ENCODE measurements at places on chromosomes 7 and 10.
A peak's percentile ranks its signal among the peaks of the same experiment; 100 is the strongest.

DNA sequence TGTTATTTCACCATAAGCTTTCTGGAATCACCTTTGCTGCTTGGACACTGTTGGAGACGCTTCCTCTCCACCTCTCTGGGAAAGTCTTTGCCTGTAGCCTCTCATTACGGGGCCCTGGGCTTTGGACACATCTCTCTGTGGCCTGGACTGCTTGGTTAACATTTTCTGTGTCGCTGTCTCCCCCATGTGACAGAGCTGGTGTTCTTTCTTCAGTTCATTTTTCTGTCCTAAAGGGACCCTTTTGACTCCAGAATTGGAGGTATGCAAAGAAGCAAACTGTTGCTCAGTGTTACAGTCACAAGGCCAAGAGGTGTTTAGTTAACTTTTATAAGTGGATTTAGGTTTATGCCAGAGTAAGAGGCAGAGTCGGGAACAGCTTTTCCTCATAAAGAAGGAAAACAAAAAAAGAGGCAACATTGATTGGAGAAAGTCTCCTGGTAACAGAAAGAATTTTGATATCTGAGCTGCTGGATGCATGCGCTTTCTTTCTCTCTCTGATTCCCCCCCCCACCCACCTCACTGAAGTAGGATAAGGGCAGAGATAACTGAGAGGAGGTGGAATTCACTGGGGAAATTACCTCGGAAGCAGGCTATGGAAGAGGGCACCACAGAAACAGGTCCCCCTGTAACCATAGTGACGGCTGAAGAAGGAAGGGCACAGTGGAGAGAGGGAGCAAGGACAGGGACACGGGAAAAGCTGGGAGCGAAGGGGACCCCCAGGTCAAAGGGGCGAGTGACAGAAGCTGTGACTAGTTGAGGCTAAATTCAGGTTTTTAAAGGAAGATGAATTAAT is 57.8 kb downstream of the LGI1 start:
- no peak for DNase-seq

GRCh38 chr7:97016381-97017191 is 8.0 kb downstream of the DLX5 start:
- no peak for DNase-seq

DNA sequence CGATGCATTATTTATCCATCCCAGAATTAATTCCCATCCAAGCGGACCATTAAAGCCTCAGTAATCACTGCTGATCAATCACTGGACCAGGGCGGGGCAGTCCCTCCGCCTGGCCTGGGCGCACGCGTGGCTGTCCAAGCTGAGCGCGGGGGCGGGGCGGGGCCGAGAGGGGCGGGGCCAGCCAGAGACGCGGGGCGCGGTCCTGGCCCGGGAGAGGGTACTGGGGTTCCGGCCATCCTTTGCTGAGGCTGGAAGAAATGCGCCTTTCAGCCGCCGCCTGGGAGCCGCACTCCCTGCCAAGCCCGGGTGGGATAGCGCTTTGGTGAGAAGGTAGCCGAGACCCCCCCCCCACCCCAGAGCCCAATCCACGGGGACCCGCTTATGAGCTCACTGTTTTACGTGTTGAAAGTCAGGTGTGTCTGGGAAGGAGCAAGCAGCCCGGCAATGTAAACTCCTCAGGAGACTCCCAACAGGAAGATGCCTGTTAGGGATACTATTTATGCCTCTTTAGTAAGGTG is at the start of gene ARHGAP22:
TSS of gene ARHGAP22 (minus strand) at position 83 of the 518 bp plus-strand sequence. CDS start 277 bp downstream, outside the sequence.
- DNase-seq: no peak

GRCh38 chr7:115822380-115822779 is 208.2 kb downstream of the TFEC start:
- no peak for DNase-seq

GRCh38 chr10:103396789-103397087 is 312 bp downstream of the PDCD11 start:
- no peak for DNase-seq

DNA sequence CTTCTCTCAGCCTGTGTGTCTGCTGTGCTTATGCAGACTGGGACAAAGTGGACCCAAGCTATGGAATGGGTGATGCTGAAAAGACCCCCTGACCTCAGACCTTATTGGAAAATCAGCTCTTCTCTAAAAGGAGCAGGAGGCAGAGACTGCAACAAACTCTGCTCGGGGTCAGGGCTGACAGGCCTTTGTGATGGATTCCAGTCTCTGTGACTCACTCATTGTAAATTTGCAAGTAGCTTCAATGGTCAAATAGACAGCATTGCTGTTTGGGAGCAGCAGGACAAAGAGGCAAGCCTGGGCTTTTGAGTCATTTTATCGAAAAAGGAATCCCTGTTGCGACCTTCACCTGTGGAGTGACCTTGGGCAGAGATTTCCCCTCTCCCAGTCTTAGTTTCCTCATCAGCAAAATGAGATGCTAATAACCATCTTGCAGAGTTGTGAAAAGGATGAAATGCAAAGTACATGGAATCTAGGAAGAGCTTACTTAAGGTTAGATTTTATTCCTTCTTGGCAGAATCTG is 26.1 kb upstream of the GPR26 start:
- no peak for DNase-seq

DNA sequence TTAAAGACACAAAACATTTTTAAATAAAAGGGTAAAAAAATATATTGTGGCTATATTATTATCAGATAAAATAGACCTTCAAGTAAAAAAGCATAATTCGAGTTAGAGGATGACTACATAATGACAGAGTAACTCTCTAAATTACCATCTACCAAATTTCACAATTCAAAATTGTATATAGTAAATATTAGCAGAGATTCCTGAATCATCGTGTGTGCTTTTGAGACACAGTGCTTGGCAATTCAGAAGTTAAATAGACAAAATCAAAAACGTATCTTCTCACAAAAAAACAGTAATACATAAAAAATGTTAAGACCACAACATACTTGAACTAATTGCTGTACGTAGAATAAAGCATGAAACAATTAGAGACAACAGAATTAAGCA is 110.4 kb downstream of the AHR start:
- DNase-seq: no peak

GRCh38 chr7:74030861-74031260 is 2.9 kb downstream of the ELN start:
- no peak for DNase-seq

DNA sequence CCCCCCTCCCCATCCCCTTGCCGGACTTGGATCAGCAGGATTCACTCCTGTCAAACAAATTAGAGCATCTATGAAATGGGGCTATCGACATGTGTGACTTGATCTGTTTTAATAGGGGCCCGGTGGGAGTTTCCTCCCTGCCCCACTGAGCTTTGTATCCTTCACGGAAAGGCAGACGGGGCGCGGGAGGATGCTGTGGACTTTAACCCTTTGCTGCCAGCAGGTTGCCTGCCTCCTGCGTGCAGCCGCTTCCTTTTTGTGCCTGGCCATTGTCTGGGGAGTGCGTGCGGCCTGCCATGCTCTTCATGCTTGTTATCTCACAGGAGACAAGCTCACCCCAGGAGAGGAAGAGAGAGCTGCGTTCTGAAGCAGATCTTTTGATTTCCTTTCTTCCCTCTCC is 512.8 kb upstream of the GALNT17 start:
- DNase-seq: no peak

- no peak for DNase-seq
These were observed 303.3 kb upstream of the CDC14C start for GRCh38 chr7:48621076-48621475.

GRCh38 chr10:7872041-7872442 is 53.7 kb downstream of the TAF3 start:
- no peak for DNase-seq

DNA sequence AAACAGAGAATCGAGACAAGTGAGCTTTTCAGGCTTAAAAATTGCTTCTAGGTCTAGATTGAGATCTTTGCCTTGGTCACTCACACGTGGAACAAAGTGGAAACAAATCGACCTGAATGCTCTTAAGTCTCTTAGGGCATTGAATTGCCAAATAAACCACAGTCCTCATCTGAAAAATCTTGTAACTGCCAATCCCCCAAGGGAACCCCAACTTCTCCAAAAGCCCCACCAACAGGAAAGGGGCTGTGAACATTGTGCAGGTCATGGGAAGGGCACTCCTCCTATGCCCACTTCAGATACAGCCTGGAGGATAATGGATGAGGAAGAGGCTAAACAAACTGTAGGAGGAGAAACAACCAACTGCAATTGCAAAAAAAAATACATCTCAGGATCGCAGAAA is 91.3 kb downstream of the DGKI start:
- no peak for DNase-seq

DNA sequence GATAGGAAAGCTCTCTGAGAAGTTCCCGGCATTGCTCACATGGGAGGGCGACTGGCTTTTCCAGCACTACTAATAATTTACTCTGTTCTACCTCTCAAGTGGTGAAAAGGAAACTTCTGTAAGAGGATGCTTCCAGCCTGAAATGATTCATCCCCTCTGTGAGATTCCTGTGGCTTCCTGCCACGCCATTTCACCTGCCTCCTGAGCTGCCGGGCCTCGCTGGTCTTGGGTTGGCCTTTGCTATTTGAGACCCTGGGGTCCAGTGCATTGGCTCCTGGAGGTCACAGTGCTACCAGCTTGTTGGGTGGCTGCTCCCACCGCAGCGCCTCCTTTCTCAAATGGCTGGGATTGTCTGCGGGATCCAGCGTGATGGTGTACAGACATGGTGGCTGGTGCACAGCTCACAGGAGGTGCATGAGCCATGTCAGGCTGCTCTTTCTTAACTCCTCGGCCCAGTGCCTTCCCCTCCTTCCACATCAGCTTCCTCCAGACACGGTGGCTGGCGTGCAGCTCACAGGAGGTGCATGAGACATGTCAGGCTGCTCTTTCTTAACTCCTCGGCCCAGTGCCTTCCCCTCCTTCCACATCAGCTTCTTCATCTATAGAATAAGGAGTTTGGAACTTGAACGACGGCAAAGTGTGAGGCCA is 42.9 kb upstream of the PCBD1 start:
- no peak for DNase-seq

DNA sequence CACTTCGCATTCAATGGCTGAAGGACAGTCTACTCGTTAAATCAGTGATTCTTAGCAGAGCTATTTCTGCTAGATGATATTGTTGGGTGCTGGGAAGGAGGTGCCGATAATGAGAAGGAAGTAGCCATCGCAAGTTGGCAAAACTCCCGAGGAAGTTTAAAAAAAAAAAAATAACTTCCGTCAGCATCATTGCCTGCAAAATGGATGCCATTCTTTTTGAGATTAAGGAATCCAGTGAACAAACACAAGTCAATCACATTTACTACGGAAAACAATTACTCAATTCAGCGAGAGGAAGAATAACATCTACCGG is 74.4 kb upstream of the SFMBT2 start:
- no peak for DNase-seq

- DNase-seq: no peak
These were observed 70.8 kb downstream of the GRK5 start for GRCh38 chr10:119278126-119278709.

- DNase-seq: peak; percentile 85
These were observed 9.8 kb downstream of the SAP25 start for GRCh38 chr7:100563809-100564400.

- no peak for DNase-seq
These were observed 33.0 kb downstream of the OAT start for GRCh38 chr10:124385627-124386185.

DNA sequence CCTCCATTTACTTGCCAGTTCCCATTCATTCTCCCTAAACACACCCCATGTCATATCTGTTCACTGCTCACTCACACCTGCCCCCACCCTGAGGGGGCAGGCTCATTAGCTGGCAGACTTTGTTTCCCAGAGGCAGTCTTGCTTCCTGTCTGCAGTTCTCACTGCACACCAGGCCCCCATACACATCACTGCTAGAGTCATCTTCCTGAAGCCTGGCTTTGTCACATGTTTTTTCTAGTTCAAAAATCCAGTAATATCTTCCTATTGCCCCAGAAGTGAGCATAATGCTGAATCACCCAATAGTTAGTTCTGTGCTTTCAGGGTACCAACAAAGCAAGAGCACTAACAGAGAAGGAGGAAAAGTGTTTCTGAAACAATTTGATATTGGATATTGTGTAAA is 1.9 kb downstream of the LRRC72 start:
- DNase-seq: no peak

- DNase-seq: peak; percentile 84
These were observed 149.5 kb downstream of the ARID5B start for GRCh38 chr10:62050893-62051433.

GRCh38 chr10:106111246-106111645 is 1053.3 kb downstream of the SORCS1 start:
- no peak for DNase-seq

DNA sequence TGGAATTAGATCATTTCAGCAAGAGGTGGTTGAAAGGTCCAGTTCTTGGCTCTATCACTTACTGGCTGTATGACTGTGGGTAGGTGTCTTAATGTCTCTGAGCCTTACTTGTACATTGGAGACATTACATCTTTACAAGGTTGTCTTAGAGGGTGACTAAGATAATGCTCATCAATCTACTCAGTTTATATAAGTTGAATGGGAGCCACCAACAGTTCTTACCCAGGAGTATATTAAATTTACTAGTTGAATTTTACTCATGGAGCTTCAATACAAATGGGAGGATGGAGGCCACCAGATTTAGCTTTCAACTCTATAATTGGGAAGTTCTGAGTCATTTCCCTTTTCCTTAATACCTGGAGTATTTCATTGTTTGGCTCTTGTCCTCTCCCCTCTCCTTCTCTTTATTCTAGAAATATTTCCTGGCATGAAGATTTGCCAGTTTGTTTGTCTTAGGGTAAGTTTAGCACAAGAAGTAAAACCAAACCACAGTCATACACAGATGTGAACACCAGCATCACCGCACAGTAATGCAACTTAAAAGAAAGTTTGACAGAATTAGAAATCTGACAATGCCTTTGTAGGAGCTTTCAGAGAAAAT is 222.8 kb downstream of the LRMDA start:
- DNase-seq: no peak

GRCh38 chr7:157279741-157280215 is 57.0 kb upstream of the DNAJB6 start:
- no peak for DNase-seq

GRCh38 chr7:37504801-37505200 is 56.1 kb upstream of the ELMO1 start:
- no peak for DNase-seq

GRCh38 chr7:36726806-36727503 is 2.7 kb upstream of the AOAH start:
- no peak for DNase-seq

- no peak for DNase-seq
These were observed 316.9 kb downstream of the CNTNAP2 start for GRCh38 chr7:146433501-146433900.
